Stimulated activated CD4-positive, alpha-beta T cell treated with anti-CD3 and anti-CD28 coated beads, Interleukin-1b, Interleukin-23, amount 100 ng/mL, for 24 hours (primary cell): ENCODE measurements at places on chromosomes 7 and 10.

DNA sequence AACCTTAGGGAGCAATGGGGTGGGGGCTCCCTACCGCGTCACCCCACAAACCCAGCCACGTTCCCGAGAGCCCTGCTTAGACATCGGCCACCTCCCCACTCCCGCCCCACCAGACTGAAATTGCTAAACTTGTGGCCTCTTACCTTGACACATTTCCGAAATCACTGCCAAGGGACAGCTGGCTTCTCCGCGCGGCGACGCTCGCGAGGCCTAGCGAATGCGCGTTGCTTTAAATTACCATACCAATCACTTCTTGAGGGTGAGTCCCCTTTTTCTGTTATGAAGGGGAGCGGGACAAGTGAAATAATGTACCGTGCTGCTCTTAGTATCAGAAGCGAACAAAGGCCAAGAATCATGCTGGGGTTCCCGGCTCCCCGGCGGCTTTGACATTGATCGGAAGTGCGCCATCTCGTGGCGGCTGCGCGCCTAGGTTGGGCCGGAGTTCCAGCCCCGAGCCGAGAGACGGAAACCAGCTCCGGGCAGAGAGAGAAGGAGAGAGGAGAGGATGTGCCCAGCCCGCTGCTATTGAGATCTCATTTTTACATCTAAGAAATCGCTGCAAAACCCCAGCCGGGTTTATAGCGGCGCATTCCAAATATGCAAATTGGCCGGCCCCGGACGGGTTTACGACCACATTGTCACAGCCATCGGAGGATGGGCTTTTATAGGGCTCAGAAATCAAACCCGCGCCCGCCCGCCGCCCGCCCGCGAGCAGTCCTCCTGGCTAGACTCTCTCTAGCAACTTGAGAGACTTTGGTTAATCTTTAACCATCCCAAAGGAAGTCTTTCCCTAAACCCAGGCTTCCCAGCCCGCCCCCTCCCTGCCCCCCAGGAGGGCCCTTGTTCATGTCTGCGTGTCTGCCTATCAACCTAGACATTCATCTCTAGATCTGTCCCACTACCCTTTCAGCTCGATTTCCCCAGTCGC is 5.3 kb downstream of the HOXA11 start:
- DNase-seq: peak; percentile 48

GRCh38 chr7:129457101-129457500 is 22.9 kb downstream of the STRIP2 start:
- no peak for DNase-seq

DNA sequence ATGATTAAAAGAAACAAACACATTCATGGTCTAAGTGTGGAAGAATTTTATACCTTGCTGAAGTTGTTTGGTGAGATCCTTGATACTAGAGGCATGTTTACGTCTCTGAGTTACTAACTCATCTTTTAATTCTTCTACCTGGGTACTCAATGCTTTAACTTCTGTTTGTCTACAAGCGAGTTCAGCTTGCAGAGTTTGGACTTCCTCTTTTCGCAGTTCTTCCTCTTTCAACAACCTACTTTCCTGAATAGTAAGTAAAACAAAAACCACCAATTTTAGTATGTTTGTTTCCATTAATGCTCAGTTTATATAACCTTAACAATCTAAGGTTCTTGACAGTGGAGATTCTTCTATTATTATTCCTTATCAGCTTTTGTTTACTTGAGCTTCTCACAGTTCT is 42.9 kb downstream of the CCDC186 start:
- no peak for DNase-seq

DNA sequence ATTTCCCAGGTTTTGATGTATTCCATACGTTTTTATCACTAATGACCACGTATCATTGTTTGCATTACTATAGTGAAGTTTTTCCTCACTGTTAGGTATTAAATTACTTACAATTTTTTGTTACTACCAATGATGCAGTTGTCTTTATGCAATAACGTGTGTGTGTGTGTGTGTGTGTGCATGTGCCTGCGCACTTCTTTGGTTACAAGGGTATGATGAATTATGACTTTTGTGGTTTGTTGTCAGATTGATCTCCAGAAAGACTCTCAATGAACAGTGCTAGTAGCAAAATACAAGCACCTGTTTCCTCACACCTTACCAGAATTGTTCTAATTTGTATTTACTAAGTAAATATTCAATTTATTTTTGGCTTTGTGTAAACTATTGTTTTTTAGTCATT is 51.5 kb downstream of the MCMBP start:
- DNase-seq: no peak

DNA sequence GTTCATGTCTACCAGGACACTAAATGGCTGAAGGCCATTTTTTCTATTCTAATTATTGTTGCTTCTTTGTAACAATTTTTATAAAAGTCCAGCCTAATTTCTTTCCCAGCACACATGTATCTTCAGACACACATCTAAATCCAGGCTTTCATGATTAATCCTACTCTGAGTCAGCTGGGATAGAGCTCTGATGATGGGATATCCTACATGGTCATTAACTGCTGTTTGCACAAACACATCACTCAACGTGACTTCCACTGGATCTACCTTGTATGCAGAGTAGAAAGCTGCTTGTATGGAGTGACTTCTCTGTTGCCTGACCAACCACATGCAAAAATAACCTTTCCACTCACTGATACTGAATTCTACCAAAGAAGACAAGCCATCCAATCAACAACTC is 260.9 kb downstream of the AHR start:
- DNase-seq: no peak

GRCh38 chr10:128576943-128577670 is 450.9 kb upstream of the MKI67 start:
- DNase-seq: no peak

GRCh38 chr7:103432712-103433111 is 13.3 kb downstream of the SLC26A5 start:
- DNase-seq: no peak

DNA sequence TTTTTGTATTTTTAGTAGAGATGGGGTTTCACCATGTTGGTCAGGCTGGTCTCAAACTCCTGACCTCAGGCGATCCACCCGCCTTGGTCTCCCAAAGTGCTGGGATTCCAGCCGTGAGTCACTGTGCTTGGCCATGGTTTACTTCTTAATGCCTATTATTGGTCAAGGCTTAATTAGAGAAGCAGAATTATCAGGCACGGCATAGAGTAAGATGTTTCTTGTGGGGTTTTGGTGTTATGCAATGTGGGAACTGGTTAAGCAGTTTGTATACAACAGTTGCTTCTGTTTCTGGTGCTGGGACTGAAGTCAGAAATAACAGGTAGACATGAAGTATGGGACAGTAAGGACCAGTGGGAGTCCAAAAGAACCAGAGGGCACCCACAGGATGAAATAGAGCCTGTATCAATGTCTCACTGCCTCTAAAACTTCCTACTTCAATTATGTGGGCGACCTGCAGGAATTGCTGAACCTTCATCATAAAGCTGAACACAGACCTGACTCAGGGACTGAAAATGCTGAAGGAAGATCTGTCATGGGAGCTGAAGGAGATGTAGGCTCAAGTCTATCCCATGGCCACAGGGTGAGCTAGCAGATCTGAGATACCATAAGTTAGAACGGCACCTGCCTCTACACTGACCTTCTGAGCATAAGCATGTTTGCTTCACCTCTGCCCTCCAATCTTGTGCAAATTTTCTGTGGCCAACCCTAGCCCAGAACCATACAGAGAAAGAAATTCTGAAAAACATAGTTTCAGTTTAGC is 38.3 kb upstream of the VCL start:
- no peak for DNase-seq

DNA sequence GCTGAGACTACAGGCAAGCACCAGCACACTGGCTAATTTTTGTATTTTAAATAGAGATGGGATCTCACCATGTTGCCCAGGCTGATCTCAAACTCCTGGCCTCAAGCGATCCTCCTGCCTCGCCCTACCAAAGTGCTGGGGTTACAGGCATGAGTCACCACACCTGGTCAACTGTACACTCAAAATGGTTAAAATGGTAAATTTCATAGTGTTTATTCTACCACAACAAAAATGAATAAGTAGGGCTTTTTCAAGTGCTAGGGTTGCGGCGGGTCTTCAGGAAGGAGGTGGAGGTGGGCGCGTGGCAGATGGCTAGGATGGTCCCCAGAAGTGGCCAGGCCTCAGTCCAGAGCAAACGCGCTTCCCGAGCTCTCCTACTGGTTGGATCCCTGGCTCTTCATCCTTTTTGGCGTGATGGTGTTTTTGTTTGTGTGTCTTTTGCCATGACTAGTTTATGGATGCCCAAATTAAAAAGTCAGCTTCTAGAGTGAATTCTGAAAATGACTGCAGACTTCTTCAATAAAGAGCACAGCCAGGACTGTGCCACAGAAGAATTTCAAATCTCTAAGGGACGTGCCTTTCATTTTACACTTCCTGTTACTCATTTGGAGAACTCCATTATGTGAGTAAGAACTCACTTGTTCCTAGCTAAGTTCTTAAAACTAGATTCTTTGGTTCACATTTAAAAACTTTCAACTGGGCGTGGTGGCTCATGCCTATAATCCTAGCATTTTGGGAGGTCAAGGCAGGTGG is 73.9 kb downstream of the TMEM130 start:
- no peak for DNase-seq

- no peak for DNase-seq
Measured at GRCh38 chr7:130394421-130395195, 14.3 kb downstream of the CPA1 start.

DNA sequence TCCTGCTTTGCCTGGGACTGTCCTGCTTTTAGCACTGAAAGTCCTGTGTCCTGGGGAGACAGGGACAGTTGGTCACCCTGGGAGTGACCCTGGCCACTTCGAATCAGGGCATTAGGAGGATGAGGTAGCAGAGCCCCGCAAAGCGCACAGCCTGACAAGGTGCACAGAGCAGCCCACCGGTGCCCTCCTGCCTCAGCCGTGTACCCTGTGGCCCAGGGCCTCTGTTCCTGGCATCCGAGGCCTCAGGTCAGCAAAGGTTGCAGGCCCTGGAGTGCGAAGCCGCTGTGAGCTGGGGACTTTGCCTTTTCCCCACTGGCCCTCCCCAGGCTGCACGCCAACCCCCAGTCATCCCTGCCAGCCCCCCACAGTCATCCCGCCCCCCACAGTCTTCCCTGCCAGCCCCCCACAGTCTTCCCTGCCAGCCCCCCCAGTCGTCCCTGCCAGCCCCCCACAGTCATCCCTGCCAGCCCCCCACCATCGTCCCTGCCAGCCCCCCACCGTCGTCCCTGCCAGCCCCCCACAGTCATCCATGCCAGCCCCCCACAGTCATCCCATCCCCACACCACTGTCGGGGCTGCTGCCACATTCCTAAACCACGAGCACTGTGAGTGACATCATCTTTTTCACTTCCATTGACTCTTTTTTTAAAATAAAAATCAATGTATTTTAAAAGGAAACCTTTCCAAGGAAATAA is 91.8 kb downstream of the RGS10 start:
- no peak for DNase-seq

GRCh38 chr10:10758306-10758705 is 259.4 kb upstream of the CELF2 start:
- DNase-seq: no peak

DNA sequence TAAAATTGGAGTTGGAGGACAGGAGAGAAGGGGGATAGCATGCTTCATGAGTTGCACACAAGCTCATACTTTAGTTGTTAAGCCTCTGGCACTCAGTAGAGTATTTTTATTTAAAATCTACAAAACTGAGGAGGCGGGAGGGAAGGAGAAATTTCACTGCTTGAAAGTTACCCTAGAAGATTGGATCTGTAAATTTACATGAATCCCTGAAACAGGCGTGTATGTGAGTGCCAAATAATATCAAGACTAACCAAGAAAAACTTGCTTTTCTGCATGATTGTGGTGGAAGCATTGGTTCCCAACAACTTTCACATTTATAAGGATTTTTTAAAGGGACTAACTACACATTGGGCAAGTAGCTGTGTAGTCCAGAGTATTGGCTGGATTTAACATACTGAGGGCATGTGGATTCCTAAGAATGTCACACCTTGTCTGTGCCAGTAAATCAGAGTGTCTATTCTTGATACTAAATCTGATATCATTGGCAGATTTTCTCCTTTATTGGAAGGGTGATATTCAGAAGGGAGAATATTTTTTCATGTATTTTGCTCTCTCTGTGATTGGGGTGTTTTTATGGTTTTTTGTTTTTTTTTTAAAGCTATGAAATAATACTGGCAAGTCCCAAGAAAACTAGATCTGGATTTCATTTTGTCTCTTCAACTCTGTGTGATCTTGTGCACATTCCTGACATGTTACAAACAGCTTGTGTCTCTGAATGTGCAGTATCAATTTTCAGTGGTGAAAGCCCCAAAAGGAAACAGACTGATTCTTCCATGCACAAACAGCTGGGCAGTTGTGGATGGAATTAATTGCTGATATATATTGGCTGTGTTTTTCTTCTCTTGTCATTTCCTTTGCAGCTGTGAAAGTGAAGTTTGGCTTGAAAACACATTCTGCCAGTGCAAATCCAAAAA is 67.2 kb downstream of the ADD3 start:
- DNase-seq: no peak

GRCh38 chr10:34491678-34492077 is 323.4 kb downstream of the PARD3 start:
- no peak for DNase-seq

- DNase-seq: no peak
Measured at GRCh38 chr10:78813998-78814399, 254.8 kb upstream of the ZMIZ1 start.

DNA sequence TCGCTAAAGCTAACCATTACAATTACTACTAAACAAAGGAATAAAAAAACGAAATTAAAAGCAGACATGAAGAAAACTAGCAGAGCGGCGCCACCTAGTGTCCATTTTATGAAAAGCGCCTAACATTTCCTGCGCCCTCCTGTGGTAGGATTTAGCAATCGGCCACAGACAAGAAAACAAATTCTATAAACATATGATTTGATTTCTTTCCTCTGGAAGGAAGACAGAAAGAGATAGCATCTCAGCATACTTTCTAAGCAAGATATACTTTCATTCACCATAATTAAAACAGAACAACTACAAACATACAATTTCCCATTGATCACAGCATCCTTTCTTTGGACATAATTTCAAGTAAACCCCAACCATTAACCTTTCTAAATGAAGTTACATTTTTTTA is 337.7 kb upstream of the NPVF start:
- peak; percentile 30 for DNase-seq

DNA sequence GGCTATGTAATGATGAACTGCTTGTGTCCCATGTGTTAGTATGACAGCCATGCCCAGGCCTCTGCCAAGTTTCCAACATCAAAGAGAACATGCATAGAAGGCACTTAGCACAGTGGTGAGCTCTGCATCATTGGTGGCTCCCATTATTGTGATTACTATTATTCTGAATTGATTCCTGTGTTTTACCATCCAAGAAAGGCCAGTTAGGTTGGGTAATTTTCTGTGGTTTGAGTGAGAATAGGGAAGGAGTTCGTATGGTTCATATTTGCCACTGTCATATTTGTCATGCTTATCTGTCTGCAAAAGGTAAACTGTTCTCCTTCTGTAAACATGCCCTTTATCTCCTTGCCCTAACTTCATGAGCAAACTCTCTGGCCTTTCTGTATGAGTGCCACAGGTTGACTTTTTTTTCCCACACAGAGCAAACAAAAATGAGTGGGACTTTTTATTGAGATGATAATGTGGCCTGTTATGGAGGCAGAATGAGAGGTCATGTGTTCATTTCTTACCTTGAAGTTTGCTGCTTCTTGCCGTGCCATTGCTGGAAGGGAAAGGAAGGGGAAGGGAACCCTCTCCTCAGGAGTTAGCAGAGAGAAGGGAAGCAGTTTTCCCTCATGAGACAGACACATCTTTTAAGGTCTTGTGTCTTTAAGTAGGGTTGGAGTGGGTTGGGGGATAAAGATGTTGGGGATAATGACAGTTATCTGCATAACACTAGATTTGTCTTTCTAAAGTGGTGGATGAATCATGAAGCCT is 301.9 kb downstream of the LRMDA start:
- no peak for DNase-seq

GRCh38 chr10:73136627-73137026 is 26.4 kb downstream of the NUDT13 start:
- DNase-seq: no peak
